Activated T-helper 2 cell treated with anti-CD3 and anti-CD28 coated beads, Interferon-gamma antibody, Interleukin-2, Interleukin-4, amounts not matched to agents 10 μg/mL and 5 μg/mL and 100 μg/mL, durations not matched to agents 14 hours and 24 hours and 36 hours (primary cell): ENCODE measurements at places on chromosomes 1 and 21.

DNA sequence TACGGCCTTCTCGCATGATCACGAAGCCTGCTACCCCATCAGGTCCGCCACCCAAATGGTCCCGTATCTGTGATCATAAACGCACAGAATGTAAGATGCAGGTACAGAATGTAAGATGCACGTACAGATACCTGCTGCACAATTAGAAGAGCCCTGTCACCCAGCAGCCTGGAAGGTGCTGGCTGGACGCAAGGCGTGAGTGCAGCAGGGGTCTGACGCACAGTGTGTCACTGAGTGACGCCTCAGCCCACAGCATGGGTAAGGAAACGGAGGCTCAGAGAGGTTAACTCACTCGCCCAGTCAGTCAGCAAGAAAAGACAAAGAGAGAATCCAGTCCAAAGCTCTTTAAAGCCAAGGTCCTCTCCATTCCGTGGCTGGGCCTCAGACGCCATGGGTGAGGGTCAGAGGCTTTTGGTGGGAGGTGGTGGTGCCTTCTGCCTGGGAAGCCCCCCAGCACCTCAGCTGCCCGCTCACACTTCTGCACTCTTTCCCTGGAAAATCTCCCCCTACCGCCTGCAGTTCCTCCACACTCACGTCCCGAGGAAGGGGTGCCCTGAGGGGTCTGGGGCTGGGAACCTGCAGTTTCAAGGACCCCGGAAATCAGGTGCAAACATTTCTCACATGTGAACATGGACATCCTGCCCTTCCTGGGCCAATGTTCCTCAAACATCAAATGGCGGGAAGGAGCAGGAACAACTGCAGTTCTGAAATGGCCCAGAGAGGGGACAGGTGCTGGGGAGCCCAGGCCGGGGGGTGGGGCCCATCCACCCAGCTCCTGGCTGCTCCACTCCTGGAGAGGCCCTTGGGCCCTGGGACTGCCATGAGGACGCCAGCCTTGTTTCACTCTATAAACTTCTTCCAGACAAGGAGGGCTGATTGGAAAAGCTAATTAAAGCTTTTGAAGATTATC, 59.4 kb downstream of the SLC66A1 start:
- no peak for DNase-seq

- DNase-seq = no peak
Observed at GRCh38 chr1:76176000-76176399, 101.5 kb downstream of the ST6GALNAC3 start.

- no peak for DNase-seq
Observed at GRCh38 chr1:24742090-24742938, 2.9 kb upstream of the CLIC4 start.

DNA sequence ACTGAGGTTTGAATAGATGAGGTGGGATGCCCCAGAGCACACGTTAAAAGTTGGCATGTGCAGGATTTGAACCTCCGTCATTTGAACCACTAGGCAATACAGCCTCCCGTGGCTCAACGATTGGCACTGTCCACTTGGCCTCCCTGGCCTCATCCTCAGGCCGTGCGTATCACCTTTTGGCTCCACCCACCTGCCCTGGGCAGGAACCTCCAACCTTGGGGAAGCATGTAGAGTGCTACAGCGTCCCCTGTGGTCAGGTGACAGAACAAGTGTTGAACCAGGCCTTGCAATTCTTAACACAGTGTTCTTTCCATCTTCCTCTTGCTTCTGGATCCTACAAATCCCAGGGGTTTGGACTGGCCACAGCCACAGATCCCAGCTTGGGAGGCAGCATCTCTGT, 112.6 kb downstream of the PAX7 start:
- no peak for DNase-seq
